ENCODE measurements at places on chromosomes 4 and X. TPM values are rescaled to one million over a fixed set of nuclear protein-coding genes. Genes with fewer than 3 reads are reported as not detected.

Gene HSFX4
- not detected for total RNA-seq

Gene CDX4
- not detected for total RNA-seq

Gene BEX2
- total RNA-seq = 12.2 TPM

Gene CCDC149
- 5.5 TPM for total RNA-seq

Gene SSX4B
- not detected for total RNA-seq

Gene XG
- total RNA-seq = not detected

Gene TBX22
- not detected for total RNA-seq

Gene NPY2R
- not detected for total RNA-seq

Gene PRAF2
- total RNA-seq = 4.4 TPM

Gene NXF2
- not detected for total RNA-seq

Gene DCLK2
- total RNA-seq = 29.7 TPM

Gene MAGEB1
- not detected for total RNA-seq

Gene FHDC1
- 2.8 TPM for total RNA-seq

Gene SH3RF1
- 7.4 TPM for total RNA-seq

Gene TBC1D8B
- total RNA-seq = 6.2 TPM
